Memory B cell (primary cell): ENCODE measurements at places on chromosomes 6 and 20.
A peak's percentile ranks its signal among the peaks of the same experiment; 100 is the strongest.

DNA sequence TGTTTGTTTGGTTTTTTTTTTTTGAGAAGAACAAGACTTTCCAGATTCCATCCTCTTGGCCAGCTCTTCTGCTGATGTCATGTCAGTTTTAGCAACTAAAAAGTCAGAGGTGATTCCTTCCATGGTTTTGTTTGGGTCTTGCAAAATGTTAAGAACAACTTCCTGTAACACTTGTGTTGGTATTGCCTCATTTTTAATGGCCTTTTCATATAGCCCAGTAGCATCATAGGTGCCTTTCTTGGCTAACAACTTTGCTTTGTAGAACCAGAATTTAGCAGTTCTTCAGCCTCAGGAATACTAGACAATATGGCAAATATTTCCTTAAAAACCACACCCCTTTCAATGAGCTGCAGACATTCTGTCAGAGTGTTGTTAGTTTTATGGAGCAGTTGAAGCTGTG lies 99.5 kb upstream of the SIRPG start:
- DNase-seq, result no peak

- no peak for DNase-seq
These were observed 77.4 kb upstream of the CST7 start for GRCh38 chr20:24871480-24872213.

DNA sequence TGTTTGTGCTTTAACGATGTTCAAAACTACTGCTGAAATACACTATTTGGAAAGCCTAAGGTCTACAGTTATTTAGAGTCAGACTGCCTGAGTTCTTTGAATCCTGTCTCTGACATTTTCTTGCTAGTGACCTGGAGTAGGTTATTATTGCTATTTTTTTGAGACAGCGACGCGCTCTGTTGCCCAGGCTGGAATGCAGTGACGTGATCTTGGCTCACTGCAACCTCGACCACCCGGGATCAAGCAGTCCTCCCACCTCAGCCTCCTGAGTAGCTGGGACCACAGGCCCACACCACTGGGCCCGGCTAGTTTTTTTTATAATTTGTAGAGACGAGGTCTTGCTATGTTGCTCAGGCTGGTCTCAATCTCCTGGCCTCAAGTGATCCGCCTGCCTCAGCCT lies 96.6 kb downstream of the TIAM2 start:
- DNase-seq, result no peak

DNA sequence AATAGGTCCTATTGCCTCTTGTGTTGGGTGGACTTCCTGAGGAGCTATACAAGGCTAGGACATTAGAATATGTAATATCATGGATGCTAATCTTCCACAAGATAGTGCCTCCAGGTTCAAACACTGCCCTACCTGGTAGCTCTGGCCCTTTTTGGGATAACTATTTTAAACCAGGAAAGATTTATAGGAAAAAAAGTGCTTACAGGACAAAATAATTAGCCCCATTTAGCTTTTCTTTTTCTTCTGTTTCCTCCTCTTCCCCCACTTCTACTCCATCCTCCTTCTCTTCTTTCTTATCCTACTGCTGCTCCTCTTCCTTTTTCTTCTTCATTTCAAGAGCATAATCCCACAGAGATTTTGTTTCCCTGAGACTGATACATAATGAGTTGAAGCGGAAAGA lies 967.4 kb downstream of the PHF3 start:
- no peak for DNase-seq

DNA sequence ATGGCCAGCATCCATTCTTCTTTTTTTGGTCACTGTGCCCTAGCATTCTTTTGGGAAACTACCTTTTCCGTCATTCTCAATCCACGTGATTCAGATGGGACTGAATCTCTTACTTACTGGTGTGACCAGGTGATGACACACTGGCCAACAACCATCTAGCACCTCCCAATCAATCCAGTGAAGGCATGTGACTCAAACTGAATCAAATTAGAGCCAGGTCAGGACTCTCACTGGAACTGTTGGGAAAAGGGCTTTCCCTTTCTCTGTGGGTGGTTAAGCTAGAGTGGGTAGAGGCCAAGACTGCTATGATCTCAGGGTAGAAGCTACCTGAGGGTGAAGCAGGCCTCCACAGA lies 36.2 kb upstream of the ZMYND8 start:
- no peak for DNase-seq

- DNase-seq, result no peak
These were observed 7.5 kb upstream of the BFSP1 start for GRCh38 chr20:17538517-17539170.

GRCh38 chr6:11113038-11113437 lies 1.5 kb upstream of the ERVFRD-1 start:
- DNase-seq, result no peak

GRCh38 chr20:33868595-33868994 lies 57.4 kb downstream of the CHMP4B start:
- DNase-seq, result no peak

GRCh38 chr6:151858294-151858693 lies 50.8 kb downstream of the ESR1 start:
- DNase-seq, result no peak

- DNase-seq, result peak; percentile 1
These were observed 4.7 kb upstream of the NPBWR2 start for GRCh38 chr20:64111841-64112641.

DNA sequence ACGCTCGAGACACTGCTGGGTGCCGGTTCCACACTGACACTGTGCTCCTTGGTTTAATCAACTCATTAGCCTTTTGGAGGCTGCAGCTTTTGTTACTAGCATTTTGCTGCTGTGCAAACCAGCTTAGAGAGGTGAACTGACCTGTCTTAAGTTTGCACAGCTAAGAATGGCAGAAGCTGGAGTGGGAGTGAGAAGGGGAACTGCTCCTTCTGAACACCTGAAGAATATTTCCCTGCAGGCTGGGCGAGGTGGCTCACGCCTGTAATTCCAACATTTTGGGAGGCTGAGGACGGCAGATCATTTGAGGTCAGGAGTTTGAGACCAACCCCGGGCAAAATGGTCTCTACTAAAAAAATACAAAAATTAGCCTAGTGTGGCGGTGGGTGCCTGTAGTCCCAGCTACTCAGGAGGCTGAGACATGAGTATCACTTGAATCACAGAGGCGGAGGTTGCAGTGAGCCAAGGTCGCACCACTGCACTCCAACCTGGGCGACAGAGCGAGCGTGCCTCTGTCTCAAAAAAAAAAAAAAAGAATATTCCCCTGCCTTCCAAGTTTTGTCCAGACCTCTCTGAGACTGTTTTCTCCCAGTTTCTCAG lies 5.0 kb downstream of the CEBPB start:
- DNase-seq, result no peak

GRCh38 chr20:44478206-44478605 lies 2.5 kb downstream of the TTPAL start:
- no peak for DNase-seq

GRCh38 chr6:91575032-91575431 lies 988.2 kb upstream of the MAP3K7 start:
- DNase-seq, result no peak

DNA sequence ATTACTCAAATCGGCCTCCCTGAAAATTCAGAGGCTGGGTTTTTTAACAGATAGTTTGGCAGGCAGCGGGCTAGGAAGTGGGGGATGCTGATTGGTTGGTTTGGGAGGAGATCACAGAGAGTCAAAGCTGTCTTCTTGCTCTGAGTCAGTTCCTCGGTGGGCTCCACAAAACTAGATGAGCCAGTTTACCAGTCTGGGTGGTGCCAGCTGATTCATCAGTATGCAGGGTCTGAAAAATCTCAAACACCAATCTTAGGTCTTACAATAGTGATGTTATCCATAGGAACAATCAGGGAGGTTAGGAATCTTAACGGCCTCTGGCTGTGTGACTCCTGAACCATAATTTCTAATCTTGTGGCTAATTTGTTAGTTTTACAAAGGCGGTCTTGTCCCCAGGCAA lies 190.7 kb downstream of the C6orf118 start:
- DNase-seq, result no peak

DNA sequence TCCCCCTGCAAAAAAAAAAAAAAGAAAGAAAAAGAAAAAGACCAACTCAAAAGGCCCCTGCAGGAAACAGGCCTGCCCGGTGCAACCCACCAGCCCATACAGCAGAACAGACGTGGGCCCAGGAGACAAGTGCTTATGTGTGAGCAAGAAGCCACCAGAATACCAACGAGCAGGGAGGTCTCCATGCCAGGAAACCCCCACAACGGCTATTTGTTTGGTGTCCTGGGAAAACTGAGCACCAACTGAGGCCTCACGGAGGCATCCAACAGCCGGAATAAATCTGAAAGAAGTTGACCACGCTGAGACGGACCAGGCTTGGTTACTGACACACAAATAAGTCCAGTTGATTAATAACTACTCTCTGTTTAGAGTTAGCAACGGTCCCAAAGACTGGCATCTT lies 29.7 kb downstream of the PTPRT start:
- no peak for DNase-seq

- no peak for DNase-seq
These were observed 7.2 kb downstream of the CCR6 start for GRCh38 chr6:167130008-167130677.

DNA sequence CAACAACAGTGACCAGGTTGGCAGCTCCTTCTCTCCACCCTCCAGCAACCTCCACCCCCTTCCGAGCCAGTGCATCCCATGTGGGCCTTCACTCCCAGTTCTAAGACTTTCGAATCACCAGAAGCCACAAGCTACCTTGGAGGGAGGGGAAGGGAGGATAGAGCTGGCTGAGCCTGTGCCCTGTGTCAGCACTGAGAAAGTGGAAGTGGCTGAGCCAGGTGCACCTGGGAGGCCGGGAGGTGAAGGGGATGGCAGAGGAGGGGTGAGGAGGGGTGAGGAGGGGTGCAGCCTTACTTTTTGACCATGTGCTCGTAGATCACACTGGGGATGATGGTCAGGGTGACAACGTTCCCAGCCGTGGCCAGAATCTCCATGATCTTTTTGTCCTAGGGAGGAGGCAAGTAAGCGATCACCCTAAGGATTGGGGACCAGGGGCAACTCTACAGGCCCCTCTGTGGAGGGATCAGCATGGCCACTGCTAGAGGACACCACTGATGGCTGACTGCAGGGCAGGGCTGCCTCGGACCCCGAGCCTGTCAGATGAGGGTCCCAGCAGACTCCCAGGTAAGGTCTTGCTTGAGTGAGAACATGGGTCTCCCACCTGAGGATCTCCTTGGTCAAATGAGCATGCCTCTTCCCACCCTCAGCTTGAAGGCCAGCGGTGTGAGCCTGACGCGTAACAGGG lies 18.3 kb downstream of the SDCBP2 start:
- DNase-seq, result no peak

- no peak for DNase-seq
These were observed 126.8 kb downstream of the IPCEF1 start for GRCh38 chr6:154229786-154230185.

- DNase-seq, result no peak
These were observed 125.0 kb downstream of the NFATC2 start for GRCh38 chr20:51417250-51418136.

- DNase-seq, result no peak
These were observed 358.4 kb upstream of the RGS17 start for GRCh38 chr6:153489479-153489878.

GRCh38 chr6:149075616-149076354 lies 241.7 kb upstream of the TAB2 start:
- DNase-seq, result no peak

- DNase-seq, result no peak
These were observed 312.9 kb upstream of the ARID1B start for GRCh38 chr6:156464100-156464878.

DNA sequence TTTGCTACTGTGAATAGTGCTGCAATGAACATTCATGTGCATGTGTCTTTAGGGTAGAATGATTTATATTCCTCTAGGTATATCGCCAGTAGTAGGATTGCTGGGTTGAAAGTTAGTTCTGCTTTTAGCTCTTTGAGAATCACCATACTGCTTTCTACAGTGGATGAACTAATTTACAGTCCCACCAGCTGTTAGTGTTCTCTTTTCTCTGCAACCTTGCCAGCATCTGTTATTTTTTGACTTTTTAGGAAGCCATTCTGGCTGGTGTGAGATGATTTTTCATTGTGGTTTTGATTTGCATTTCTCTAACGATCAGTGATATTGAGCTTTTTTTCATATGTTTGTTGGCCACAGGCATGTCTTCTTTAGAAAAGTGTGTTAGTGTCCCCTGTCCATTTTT lies 40.0 kb downstream of the PLG start:
- no peak for DNase-seq

GRCh38 chr6:159089909-159090308 lies 45.1 kb upstream of the TAGAP start:
- DNase-seq, result no peak

GRCh38 chr20:46204594-46205186 lies 86.6 kb downstream of the CD40 start:
- no peak for DNase-seq

DNA sequence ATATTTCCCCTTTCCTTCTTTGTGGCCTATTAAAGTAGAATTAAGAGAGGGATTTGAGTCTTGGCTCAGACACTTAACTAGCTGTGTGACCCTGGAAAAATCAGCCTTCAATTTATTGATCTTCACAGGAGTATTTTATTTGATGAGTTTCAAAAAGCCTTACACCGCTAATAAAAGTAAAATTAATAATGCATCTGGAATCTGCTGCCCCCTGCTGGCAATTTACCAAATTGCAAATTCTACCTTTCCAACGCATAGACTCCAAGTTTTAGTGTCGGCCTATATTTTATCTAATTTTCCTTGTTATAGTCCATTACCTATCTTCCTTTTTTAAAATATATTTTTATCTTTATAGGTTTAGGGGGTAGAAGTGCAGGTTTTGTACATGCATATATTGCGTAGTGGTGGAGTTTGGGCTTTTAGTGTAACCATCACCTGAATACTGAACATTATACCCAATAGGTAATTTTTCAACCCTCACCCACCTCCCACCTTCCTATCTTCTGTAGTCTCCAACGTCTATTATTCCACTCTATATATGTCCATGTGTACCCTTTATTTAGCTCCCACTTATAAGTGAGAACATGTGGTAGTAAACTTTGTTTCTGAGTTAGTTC lies 46.3 kb downstream of the GOPC start:
- peak; percentile 55 for DNase-seq

DNA sequence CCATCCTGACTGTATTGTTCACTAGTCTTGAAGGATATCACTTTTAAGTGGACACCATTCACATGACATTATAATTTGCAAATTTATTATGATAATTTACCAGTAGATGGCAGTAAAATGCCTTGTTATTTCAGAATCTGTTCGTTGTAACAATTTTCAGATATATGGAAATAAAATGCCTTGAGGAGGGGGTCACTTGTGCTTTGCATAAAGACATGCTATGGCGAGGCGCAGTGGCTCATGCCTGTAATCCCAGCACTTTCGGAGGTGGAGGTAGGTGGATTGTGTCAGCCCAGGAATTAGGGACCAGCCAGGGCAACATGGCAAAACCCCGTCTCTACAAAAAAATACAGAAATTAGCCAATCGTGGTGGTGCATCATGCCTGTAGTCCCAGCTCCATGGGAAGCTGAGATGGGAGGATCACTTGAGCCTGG lies 9.0 kb upstream of the NCOA6 start:
- DNase-seq, result peak; percentile 35
